ENCODE measurements at places on chromosomes 12 and 14.

- DNase-seq = no peak
Measured at GRCh38 chr12:74292351-74293194, 245.1 kb upstream of the ATXN7L3B start.

- no peak for DNase-seq
Measured at GRCh38 chr12:94628819-94629472, 21.4 kb downstream of the TMCC3 start.

GRCh38 chr14:106872611-106873446 lies 1346.4 kb downstream of the TMEM121 start:
- peak; percentile 96 for DNase-seq

- no peak for DNase-seq
Measured at GRCh38 chr12:94165670-94166364, 17.4 kb downstream of the PLXNC1 start.

- no peak for DNase-seq
Measured at GRCh38 chr14:32225378-32225920, 22.4 kb upstream of the RNU6-8 start.

DNA sequence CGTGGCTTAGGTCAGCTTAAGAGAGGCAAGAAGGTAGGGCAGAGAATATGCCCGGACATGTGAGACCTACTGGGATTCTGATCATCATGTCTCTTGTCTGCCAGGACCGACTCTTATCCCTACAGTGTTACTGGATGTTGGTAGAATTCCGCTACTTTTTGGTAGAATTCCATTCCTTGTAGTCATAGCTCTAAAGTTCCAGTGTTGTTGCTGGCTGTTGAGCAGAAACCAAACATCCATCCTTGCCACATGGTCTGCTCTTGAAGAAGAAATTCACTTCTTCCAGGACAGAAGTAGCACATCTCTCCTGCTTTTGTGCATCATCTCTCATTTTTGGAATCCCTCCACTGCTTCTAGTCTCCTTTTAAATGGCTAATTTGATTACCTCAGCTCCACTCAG lies 453.7 kb downstream of the RPL10L start:
- DNase-seq = no peak

- no peak for DNase-seq
Measured at GRCh38 chr12:2285462-2285861, 232.7 kb downstream of the CACNA1C start.

DNA sequence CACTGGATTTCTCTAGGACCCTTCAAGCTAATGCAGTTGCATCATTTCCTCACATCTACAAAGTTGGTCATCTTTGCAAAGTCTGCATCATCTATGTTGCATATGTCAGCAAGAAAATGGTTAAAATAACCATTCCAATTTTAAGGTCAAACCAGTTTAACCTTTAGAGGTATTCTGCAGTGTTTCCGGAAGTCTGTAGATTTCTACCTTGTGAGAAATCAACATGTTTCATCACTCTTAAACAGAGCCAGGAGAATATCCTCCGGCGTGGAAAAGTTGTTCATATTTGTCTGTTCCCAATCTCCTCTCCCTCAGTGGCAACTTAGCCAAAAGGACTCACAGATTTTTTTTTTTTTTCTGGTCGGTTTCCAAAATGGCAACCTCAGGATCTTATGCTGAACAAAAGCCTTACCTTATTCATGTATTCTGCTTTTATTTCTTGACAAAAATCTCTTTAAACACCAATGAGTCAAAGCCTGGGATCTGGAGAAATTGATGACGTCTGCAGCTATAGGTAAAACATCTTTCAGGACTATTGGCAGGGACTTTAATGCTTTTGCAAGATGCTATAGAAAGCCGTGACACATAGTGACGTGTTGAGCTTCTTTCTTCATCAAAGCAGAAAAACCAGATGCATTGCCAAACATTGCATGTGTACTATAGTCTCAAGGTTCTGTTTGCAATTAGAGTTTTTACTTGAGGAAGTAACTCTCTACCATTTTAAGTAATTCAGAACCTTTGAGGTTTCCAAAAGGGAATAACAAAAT lies 16.0 kb upstream of the CDK17 start:
- DNase-seq = no peak

DNA sequence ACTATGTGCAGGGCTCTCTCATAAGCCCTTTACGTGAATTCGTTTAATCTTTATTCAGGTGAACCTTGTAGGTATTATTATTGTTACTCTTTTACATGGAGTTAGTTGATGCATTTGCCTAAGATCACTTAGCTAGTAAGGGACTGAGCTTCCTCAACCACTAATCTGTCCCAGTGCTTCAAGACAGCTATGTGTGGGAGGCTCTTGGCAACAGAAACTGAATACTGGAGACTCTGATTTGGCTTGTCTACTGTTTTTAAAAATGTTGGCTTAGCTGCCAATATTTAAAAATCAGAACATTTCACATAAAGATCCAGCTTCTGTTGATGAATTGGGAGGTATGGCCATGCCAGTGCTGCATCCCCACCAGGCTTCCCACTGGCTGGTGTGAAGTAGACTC lies 6.8 kb downstream of the KNTC1 start:
- no peak for DNase-seq

DNA sequence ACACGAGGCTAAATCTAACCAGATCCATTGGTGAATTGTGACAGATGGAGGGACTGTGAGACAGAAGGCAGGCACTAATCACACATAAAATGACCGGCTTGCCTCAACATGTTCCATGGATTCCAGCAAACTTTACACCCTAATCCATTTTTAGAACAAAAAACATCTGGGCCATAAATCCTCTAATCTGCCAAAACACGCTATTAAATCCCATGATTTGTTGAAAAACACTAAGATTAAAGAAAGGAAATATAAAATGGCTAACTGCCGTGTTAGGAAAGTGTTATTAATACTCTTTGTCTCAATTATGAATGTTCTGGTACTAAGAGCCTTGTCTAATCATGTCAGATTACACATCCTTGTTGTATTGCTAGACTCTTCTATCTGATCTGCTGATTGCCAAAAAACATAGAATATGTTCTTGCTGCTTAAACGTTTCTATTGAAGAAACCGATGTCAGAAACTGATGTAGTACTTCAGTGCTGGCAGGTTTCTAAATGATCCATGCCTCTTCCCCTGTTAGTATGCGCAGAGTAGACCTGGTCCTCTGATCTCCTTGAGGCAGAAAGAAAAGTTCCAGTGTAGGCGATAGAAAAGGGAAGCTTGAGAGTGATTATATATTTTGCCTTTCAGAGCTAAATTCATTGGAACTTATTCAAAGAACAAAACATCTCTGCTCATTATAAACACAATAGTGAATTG lies 384.9 kb downstream of the SOX5 start:
- DNase-seq = no peak

GRCh38 chr12:1583421-1584078 lies 10.8 kb downstream of the FBXL14 start:
- DNase-seq = peak; percentile 72

- no peak for DNase-seq
Measured at GRCh38 chr12:20368114-20368650, at the start of gene PDE3A. TSS of gene PDE3A (plus strand) at chr12:20368537. CDS start at chr12:20369285, 748 bp downstream.

- DNase-seq = no peak
Measured at GRCh38 chr12:5034603-5035002, 9.1 kb upstream of the KCNA5 start.

DNA sequence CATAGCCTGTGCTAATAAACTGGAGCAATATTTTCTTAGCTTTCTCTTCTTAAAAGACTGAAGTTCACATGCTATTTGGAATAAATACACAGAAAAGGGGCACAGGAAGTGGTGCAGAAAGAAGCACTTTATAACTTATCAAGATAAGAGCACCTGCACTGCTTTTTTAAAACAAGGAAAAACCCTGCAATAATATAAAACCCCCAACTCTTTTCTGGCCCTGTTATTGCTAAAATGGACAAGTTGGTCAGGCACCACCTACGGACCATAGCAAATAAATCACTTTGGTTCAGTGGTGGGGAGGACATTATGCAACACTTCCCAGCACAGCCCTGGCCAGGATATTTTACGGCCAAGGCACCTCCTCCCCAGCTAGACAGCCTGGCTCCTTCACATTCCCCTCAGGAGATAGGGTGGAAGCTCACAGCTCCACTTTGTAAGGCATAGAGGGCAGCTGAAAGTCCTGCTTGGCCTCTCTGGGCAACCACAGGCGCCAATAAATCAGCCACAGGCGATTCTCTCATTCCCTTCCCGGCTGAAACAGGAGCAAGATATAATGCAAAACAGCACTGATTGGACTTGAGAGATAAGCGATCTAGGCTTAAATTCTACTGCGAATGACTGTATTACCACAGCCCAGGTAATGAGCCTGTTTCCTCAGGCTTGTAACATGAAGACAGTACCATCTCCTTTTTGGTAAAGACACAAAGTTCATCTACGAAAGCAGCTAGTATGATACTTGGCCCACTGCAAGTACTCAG lies 2.0 kb downstream of the ZBTB25 start:
- DNase-seq = peak; percentile 28

- no peak for DNase-seq
Measured at GRCh38 chr14:68225321-68225720, 405.7 kb downstream of the RAD51B start.

DNA sequence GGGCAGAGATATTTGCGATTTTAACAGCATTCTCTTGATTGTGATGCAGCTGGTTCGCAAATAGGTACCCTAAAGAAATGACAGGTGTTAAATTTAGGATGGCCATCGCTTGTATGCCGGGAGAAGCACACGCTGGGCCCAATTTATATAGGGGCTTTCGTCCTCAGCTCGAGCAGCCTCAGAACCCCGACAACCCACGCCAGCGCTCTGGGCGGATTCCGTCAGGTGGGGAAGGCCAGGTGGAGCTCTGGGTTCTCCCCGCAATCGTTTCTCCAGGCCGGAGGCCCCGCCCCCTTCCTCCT lies 271 bp upstream of the PSEN1 start:
- no peak for DNase-seq

DNA sequence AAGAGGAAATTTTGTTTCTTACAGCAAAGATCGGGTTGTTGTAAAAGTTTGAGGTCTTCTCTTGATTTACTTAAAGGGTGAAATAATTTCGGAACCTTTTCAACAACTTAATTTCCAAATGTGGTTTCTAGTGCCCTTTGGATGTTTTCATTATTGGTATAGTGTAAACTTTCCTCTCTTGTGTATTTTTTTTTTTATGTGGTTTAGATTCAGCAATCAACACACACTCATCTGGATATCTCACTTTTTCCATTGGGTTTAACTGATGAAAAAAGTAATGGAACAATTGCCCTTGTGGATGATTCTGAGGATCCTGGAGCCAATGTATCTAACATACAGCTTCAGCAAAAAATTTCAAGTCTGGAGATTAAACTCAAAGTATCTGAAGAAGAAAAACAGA lies 116.3 kb downstream of the CCDC91 start:
- no peak for DNase-seq

DNA sequence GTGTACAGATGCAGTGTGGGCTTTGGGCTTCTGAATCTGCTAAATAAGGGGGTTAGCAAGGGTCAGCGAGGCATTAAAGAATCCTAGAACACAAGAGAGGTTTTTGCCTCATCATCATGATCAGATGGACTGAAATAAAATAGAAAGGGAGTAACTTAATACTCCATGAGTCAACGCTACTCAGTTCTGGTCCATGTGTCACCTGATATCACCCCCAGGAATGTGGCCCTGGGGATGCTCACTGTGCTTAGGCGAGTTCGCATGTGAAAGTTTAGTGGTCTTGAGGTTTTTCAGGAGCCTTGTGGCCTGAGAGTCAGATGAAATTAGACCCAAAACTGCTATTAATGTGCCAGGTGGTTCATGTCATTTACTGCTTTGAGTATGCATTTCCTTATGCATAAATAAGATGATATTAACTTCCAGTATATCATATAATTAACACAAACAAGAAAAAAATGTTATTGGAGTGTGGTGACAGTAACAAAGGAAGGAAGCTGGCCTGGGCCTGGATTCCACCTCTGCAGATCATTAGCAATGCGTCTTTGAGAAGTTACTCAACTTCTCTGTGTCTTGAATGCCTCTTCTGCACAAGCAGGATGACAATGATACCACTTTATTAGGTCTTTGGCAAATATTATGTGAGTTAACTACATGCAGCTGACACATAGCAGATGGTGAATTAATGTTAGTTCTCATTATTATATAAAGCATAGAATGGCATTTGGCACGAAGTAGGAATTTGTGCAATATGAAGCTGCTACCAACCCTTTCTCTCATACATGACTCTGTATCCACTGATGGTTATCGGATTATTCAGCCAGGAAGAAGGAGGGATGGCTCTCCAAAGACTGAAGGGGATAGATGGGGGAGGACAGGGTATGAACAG lies 1272.6 kb downstream of the AACS start:
- DNase-seq = no peak

- DNase-seq = no peak
Measured at GRCh38 chr12:47822401-47822800, 2.7 kb upstream of the HDAC7 start.

DNA sequence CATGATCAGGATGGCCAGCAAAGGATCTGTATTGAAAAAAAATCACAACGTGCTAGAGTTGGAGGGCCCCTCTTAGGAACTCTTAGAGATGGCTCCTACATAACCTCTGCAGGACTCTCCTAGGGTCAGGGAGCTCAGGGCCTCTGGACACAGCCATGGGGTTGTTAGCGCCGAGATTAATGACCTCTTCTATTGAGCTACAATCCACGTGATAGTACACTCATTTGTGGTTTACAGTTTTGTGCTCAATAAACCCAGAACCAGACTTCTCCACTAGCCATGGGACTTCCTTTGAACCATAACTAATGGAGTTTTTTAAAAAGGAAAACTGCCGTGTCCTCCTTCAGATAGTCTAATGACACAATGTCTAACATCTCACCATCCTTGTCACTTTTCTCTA lies 29.6 kb upstream of the HDAC7 start:
- DNase-seq = no peak
